Stimulated activated CD4-positive, alpha-beta T cell treated with anti-CD3 and anti-CD28 coated beads, Interleukin-2, amount 100 ng/mL, for 24 hours (primary cell): ENCODE measurements at places on chromosomes 12 and 14.

- DNase-seq: no peak
Measured at GRCh38 chr12:49322367-49322707, 718 bp upstream of the TROAP start.

DNA sequence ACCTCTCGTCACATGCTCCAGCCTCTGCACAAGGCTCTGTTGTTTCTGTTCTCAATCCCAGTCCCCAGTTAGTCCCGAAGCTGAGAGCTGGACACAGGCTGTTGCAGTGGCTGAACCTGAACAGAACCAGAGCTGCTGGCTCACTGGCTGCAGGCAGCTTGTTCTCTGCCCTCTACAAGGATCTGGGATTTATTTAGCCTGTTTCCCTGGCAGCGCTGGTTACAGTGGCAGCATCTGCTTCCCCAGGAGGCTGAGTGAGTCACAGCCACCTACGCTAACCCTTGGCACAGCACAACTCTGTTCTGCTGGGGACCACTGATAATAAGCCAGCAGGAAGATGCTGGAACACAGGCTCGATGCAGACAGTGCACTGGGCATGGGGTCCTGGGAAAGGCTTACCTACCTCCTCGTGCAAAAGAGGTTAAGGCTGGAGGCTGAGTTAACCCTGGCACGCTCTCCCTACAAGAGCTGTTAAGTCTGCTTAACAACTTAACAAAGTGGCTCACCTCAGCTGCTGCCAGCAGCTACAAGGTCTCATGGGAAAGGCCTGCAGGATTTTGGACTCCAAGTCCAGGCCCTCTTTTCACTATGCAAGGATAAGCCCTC lies 299.6 kb downstream of the PCNX1 start:
- DNase-seq: no peak

DNA sequence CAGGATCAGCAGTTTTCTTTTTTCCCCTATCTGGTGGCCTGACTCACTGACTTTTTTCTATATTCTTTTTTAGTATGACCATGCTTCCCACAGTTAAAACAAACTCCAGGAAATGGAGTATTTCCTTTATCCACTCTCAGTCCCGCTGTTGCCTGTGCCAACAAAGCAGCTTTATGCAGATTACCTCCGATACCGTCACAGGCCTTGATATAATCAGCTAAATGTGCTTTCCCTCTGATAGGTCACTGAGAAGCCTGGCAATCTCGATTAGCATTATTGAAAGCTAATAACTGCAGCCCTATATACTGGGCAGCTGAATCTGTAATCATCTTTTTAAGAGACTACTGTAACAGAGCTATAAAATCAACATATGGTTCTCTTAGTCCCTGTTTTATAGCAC lies 243.6 kb downstream of the KIF21A start:
- DNase-seq: no peak

- no peak for DNase-seq
Measured at GRCh38 chr14:41343857-41344256, 262.8 kb upstream of the LRFN5 start.

DNA sequence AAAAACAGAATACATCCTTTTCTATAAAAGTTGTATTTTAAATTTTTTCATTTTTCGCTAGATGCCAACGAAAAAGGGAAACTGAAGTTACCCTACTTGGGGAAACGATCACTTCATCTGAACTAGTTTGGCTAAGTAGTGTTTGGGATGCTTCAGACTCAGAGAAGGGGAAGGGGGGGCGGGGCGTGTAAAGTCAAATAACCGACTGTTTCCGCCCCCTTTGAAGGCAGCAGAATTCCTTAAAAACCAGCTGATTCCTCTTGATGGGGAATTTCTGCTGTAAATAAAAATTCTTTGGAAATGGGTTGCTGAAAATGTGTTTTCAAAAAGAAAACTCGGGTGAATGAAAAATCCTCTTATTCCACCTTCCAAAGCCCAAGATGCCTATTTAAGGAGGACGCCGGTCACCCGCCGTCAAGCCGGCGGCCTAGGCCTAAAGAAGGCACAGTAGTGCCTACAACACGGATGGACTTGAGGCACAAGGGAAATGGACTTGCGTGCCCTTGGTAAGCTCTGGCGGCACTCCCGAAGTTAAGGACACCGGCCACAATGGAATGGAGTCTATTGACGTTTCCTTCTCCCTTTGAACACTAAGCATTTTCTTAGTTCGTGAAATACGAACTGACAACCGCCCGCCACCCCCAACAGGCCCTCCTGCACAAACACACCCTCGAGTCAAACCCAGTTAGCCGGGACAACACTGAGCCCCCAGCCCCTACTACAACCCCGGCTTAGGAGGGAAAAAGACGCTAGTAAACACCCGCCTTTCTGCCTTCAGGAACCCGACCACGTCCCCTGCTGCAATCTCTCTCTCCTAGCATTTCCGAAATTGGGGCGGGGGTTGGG lies 1.9 kb downstream of the ATXN2 start:
- DNase-seq: peak; percentile 30

- peak; percentile 14 for DNase-seq
Measured at GRCh38 chr12:120361506-120362208, 7.3 kb downstream of the MSI1 start.

GRCh38 chr14:68800390-68800789 lies 7.5 kb upstream of the ZFP36L1 start:
- no peak for DNase-seq

- DNase-seq: no peak
Measured at GRCh38 chr12:67091204-67091603, 178.0 kb upstream of the CAND1 start.

DNA sequence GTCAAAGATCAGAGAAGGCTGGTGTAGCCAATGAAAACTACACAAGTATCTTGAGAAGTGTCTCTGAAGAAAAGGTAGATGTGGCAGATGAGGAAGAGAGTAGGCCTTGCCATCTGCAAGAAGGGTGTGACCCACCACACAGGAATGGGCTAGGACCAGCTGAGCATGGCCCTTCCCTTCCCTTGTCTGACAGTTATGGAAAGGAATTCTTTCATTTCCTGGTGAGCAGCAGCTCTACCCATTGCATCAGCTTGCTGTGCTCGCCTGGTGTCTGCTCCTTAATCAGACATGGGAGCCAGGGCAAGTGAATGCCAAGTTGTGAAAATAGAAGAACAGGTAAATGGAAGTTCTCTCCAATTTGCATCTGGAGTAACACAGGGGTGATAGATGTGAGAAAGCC lies 145.2 kb upstream of the KRR1 start:
- no peak for DNase-seq

GRCh38 chr14:23439107-23439835 lies 3.8 kb upstream of the MYH7 start:
- DNase-seq: peak; percentile 13

GRCh38 chr14:90397425-90398314 lies 841 bp downstream of the CALM1 start:
- DNase-seq: peak; percentile 73

- DNase-seq: no peak
Measured at GRCh38 chr14:22650960-22651521, 6.9 kb upstream of the OR6J1 start.

DNA sequence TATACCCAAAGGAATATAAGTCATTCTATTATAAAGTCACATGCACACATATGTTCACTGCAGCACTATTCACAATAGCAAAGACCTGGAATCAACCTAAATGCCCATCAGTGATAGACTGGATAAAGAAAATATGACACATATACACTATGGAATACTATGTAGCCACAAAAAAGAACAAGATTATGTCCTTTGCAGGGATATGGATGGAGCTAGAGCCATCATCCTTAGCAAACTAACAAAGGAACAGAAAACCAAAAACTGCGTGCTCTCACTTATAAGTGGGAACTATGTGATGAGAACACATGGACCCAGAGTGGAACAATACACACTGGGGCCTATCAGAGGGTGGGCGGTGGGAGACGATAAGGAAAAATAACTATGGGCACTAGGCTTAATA lies 21.3 kb downstream of the FBXO21 start:
- DNase-seq: no peak

DNA sequence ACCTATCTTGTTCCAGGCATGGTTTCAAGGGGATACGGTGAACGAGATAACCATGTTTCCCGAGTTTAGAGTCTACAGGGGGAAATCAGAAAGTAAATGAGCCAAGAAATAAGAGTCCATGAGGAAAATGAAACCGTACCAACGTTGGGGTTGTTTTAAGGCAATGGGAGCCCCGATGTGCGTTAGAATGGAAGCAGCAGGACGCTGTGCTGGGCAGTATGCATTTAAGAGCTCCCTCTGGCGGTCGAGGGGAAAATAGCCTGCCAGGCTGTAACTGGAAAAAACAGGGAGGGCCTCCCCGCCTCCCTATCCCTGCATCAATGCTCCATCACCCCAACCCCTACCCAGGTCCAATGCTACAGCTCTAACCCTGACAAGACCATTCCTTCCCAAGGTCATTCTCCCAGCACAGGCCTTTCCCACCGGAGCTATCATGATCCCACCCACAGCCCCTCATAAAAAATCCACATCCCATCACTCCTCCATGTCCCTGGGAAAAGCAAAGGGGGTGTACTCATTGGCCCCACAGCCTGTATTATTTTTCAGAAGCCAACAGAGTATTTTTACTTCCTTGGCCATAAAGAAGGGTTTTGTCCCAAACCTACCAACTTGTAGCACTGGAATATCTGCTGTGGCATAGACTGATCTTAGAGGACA lies 226.3 kb upstream of the NOS1 start:
- peak; percentile 44 for DNase-seq

DNA sequence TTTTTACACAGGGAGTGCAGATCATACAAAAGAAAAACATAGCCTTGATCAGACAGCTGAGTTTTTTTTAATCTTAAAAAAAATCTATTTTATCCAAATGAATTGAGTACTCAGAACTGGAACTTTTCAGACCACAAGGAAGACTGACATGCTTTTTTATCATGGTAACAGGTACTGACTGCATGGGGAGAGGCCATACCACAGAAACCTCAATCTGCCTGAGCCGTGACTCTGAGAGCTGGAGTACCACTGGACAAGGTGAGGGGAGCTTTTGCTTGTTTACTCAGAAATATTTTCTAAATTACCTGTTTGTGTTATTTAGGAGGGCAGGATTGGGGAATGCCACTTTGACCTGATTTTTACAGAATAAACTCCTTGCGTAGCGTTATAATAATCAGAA lies 143.9 kb downstream of the ALX1 start:
- no peak for DNase-seq

GRCh38 chr12:49365542-49365941 lies 1.7 kb upstream of the SPATS2 start:
- no peak for DNase-seq

DNA sequence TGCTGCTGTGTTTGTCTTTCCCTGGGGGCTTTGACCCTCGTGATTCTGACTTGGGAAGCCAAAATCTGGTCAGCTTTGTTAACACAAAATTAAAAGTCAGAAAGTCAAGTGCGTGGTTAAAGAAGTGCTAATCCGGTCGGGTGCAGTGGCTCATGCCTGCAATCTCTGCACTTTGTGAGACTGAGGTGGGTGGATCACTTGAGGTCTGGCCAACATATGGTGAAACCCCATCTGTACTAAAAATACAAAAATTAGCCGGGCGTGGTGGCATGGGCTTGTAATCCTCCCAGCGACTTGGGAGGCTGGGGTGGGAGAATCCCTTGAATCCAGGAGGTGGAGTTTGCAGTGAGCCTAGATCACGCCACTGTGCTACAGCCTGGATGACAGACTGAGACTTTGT lies 844.6 kb downstream of the VRK1 start:
- DNase-seq: no peak

DNA sequence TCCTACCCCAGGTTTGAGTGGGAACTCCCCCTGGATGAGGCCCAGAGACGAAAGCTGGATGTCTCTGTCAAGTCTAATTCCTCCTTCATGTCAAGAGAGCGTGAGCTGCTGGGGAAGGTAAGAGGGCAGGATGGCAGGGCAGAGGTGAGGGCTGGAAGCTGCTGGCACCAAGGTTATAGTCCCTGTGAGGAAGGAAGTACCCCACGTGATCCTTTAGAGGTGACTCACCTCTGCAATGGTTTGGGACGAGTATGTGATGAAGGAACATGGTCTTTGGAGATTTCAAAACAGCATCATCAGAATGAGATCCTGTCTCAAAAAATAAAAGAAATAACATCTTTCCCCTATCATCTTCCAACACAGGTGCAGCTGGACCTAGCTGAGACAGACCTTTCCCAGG lies 9.2 kb upstream of the MYL6B start:
- DNase-seq: no peak

GRCh38 chr12:86198696-86199444 lies 57.3 kb downstream of the MGAT4C start:
- DNase-seq: no peak

DNA sequence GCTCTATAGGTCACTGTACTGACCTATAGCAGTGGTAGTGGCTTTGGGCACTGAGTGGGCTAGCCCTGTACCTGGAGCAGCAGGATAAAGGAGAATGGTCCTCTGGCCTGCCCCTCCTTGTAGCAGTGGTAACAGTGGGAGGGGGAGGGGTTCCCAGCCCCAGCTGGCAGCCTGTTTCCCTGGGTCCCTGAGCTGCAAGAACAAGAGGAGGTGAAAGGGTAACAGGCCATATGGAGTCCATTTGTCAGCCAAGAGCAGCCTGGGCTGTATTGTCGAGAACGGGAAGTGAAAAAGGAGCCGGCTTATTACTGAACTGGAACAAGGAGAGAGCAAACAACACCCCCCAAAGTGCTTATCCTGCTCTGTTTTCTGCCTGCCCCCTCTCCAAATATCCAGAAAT lies 73.8 kb upstream of the SRSF5 start:
- DNase-seq: no peak

DNA sequence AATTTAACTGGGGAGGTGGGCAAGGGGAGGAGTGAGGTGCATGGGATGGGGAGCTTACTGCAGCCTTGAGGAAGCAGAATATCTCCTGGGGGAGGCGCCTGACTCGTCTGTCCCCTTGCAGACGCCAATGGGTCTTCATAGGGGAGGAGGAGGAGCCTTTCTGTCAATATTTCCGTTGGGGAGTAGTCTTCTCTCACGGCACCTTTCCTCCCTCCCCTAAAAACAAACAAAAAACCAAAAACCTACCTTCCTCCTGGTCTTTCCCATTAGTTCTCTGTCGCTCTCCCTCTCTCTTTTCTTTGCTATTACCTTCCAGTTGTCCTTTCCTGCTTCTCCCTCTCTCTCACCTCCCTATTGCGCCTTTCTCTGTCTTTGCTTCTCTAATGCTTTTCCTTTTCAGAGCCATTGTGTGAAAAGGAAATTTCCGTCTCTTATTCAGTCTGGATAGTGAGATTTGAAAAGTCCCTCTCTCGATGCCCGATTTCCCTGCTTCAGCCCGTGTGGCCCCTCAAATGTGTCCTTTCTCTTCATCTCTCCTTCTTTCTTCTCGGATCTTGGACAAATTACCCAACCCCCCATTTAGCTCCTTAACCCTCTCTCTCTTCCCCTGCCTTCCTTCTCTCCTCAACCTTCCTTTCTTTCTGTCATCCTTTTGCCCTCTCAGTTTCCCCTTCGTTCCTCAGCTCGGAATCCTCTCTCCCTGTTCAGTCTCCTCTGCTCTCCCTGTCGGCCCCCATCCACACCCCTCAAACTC lies 5.9 kb downstream of the GPR84 start:
- DNase-seq: peak; percentile 54

- no peak for DNase-seq
Measured at GRCh38 chr14:61121355-61121787, 140.3 kb downstream of the SLC38A6 start.

GRCh38 chr14:34365309-34365915 lies 96.6 kb downstream of the SPTSSA start:
- no peak for DNase-seq
